Stimulated activated CD8-positive, alpha-beta memory T cell treated with anti-CD3 and anti-CD28 coated beads, Interleukin-2, amount 100 ng/mL, for 1 hour (primary cell): ENCODE measurements at places on chromosomes 4 and X.

DNA sequence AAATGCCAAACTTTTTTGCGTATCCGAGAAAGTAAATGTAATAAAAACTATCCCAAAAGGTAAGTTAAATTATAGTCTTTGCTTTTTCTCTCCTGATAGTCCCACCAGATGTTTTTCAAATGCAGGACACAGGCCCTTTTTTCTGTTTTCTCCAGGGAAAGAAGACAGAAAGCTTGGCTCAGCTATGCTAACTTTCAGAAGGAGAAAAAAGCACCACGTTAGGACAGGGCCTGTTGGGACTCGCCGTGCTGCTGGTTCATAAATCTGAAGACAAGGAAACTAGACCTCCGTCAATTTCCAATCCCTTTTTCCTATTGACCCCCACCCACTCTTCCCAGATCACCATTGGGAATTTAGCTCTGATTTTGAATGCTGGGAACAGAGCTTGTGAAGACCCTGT is 220.9 kb upstream of the SFRP2 start:
- DNase-seq = no peak

DNA sequence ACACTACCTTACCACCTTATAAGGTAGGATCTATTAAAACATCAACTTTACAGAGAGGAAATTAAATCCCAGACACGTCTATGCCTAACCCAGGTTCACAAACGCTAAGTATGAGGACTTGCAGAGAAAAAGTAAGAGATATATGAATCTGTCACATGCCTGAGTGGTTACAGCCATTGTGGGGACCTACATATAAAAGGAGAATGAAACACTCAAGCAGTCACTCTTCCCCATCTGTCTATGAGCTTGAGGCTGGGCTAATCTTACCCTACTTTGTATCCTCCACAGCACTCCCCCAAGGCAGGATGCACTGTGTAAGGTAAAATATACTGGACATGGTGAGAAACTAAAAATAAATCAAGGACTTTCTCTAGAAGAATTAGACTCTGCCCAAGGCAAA is 339.9 kb downstream of the HNRNPD start:
- DNase-seq = no peak

DNA sequence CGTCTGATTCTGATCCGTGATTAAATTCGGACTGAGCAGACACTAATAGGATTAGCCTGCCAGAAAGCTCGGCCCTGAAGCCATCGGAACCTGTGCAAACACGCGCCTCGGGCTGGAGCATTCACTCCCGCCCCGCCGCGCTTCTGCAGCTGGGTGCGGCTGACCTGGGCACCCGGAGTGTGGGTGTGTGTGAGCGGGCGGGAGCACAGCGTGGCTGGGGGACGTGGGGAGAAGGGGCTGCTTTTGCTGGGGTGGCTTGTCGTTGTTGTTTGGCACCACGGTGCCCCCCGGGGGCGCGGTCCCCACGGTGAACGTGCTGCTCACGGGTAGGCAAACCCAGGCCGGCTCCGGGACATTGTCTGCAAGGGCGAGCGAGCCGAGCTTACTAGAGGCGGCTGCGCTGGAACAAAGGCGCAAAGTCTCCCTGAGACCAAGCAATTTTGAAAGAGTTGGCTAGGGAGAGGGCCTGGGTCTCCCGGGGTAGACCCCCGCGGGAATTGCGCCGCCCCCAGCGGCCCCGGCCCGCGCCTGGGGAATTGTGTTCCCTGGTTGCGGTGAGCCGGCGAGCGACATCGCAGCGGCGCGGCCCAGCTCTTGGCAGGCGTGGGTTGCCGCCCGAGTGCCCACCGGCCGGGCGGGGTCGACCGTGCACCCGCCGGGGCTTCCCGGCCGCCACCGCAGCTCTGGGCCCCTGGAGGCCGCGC is 1.4 kb downstream of the MAMLD1 start:
- DNase-seq = no peak

DNA sequence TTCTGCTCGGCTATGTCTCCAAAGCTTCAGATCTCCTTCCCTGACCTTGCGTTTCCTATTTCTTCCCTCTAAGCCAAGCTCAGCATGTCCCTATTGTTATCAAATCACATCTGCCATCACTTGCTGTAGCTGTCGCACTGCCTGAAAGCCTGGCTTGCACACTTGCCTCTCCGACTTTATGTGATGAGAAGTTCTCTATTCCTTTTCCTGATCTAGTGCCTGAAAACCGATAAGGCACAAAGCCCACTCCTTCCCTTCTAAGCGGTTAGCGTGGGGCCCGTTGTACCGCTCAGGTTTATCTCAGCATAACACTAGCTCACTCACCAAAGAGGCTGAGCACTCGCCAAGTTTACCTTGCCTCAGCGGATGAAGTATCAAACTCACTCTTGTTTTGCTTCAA is 816 bp downstream of the NMU start:
- no peak for DNase-seq

DNA sequence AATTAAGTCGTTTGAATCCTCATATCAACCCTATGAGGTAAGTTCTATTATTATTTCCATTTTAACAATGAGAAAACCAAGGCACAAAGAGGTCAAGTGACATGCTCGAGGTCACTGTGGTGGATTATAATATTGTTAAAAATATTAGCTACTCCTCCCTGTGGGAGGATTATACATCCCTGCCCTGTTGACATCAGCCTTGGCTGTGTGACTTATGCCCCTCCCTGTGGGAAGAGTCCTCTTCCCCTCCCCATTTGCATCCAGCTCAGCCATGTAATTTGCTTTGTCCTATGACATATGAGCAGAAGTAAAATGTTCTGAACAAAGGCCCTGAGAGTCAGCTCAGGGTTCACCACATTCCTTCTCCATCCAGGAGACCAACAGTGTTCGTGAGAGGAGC is 152.7 kb upstream of the ZIC3 start:
- DNase-seq = no peak
